Central memory CD4-positive, alpha-beta T cell (primary cell): ENCODE measurements at places on chromosomes 5 and 9.

GRCh38 chr5:179727106-179727505 lies 5.5 kb upstream of the MAML1 start:
- DNase-seq = no peak

GRCh38 chr9:127706836-127707241 lies at the start of gene CFAP157:
Gene CFAP157, plus strand, starts transcription at chr9:127706988. Its CDS starts 44 bp downstream, at chr9:127707032.
- no peak for DNase-seq

DNA sequence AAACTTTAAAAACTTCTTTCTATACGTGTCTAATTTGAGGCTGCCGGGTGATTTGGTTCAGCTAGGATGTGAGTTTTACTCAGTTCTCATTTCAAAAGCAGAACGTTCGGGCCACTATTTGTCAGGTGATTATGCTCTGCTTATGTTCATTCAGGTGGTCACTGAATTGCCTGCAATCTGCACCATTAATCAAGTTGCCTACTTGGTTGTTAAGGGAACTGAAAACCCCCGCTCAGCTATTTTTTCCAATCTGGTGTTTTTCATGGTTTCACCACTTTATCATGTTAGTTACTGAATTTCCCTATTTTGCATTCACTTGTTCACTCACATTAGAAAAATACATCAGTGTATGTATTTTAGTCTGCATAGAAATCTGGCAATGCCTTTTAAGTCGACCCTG lies 523.0 kb downstream of the CSNK1G3 start:
- DNase-seq = no peak

DNA sequence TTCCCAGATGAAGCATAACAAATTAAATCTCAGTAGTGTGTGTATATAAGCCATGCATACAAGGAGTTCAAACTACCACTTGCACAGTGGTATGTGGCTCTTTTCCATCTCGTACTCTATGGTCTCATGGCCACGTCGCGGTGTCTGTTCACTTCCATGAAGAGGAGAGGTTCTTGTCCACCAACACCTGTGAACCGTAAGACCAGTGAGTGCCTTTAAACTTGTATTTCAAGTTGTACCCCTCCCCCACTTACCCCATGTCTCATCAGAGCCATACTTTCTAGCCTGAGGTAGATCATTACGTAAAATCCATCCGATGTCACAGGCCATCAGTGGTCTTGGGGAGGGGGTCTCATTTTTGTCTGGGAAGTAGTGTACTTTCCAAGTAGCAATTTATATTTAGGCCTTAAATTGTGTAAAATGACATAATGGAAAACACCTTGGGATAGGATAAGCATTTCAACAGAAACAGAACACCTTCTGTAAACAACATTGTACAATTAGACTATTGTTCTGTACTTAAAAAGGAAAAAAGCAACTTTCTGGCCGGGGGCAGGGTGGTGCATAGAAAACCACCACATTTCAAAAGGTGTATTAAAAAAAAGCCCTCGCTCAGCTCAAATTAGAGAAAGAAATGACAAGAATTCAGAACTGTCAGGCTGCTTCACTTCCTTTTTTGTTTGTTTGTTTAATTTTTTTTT lies 163.0 kb downstream of the SMARCA2 start:
- no peak for DNase-seq

DNA sequence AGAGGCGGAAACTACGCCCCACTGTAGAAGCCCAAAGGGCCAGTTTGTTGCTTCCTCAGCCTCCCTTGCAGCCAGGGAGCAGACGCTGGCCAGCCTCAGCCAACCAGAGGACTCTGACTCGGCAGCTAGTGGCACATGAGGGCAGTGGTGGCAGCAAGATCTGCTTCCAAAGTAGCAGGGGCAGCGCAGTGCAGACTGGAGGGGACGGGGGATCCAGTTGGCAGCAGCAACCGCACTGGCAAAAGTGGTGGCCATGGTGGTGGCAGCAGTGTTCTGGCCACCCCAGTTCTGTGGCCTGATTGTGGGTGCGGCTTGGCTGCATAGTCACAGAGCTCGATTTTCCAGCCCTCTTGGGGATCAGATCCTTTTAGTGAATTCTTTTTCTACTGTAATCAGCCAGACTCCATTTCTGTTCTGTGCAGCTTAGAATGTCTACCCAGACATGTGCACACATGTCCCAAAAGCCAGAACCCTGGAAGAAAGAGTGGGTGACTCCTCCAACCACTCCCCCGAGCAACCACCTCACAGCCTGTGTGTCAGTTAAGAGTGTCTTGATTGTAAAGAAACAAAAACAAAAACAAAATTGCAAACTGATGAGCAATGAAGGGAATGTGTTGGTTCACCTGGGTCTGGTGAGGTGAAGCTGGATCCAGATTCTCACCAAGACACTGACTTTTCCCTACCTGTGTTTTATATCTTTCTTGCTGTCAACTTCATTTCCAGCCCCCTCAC lies 11.0 kb upstream of the ZBTB43 start:
- no peak for DNase-seq

DNA sequence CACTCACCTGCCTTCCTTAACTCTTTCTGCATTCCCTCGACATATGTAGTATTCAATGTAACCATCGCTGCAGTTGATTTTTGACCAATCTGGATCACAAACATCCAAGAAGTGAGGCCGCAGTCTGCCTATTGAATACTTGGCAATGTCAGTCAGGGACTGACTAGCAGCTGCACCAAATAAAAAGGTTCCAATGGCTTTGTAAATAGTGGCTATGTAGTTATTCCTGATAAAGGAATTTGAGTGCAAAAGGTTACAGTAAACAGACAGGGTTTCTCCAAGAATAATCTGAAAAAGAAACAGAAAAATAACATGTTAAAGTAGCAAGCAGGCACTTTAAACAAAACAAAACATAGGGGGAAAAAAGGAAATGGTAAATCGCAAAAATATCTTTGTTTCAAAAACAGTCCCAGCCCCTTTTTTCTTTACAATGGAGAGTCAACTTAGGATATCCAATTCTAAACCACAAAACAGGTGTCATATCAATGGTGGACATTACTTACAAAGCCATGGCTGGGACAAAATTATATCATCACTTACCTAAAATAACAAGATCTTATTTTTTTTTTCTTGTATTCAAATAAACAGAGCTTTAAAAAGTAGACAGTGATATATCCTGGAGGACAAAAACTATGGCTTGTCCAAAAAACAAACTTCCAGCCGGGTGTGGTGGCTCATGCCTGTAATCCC lies 66.8 kb downstream of the PLPP1 start:
- DNase-seq = no peak

DNA sequence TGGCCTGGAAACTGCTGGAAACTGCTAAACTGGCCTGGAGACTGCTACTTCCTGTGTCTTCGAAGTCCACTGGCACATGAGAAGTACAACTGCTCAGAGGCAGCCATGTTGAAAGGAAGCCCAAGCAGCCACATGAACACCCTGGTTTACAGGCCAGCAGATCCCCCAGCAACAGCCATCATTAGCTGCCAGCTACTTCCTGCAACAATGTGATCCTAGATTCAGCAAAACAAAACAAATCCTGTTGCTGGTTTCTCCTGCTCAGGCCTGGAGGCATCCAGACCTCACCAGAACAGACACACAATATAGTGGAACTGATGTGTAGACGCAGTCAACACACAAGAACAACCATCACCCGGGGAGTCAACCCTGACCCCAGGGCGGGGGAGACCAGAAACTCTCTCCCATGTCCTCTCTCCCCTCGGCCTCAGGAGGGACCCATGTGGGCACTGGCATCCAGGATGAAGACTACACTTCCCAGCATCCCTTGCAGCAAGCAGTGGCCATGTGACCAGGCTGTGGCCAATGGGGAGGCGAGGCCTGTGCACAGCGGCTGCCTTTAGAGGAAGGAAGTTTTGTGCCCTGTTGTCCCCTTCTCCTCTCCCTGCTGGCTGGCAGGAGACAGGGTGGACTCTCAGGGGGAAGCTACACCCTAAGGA lies 9.2 kb upstream of the LCN15 start:
- DNase-seq = no peak

DNA sequence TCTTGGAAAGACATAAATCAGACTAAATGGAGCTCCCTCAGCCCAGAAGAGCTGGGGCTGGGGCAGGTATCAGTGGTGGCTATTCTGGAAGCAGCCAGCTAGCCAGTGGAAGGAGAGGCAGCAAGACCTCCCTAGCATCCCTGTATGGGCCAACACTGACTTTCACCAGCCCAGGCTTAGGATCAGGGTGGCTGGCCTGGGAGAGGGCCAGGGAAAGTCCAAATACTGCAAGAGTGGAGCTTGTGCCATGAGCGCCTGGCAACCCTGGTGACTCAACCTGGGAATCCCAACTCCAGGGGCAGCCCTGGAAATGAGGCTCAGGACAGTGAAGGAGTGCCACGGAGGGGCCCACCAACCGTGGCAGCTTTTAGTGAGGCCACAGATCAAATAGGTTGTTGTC lies 7.6 kb upstream of the IRF1 start:
- DNase-seq = no peak

DNA sequence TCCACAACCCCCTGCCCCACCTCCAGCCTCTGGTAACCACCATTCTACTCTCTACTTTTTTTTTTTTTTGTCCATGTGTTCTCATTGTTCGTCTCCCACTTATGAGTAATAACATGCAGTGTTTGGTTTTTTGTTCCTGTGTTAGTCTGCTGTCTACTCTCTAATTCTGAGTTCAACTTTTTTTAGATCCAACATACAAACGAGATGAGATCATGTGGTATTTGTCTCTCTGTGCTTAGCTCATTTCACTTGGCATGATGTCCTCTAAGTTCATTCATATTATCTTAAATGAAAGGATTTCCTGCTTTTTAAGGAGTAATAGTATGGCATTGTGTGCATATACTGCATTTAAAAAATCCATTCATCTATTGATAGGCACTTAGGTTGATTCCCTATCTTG lies 130.9 kb downstream of the NMUR2 start:
- no peak for DNase-seq

DNA sequence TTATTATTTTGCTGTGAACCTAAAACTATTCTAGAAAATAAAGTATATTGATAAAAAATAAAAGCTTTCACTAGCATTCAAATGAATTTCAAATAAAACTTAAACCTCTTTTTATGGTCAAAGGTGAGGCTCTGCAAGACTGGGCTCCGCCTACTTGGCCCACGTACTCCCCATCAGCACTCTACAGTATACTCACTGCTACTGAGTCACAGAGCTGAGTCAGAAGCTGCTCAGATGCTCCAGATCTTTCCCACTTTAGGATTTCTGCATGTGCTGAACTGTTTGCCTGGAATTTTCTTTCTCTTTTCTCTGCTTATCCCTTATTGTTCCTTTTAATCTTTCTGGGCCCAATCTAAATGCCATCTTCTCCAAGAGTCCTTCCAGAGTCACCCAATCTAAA lies 331.9 kb upstream of the CCNG1 start:
- no peak for DNase-seq

DNA sequence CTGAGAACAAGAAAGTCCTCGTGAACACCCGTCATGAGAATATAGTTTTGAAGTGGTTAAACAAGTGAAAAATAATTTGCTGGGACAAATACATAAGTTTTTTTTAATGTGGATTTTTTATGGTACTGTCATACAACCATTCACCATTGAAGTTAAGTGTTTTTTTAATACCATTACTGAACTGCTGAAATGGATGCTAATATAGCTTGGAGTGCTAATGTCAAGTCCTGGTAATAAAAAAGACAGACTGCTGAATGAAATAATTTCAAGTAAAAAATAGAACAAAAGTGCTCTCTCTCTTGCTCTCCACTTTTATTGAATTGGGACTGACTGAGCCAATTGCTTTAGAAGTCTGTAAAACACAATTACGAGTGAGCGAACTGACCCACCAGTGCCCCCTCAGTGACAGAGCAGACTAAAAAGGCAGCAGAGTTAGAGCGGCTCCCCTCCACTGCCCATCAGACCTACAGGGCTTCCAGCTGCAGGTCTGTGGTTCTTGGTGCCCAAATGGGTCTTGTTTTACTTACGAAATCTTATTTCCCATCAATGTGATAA lies 442.5 kb downstream of the BNC2 start:
- no peak for DNase-seq

DNA sequence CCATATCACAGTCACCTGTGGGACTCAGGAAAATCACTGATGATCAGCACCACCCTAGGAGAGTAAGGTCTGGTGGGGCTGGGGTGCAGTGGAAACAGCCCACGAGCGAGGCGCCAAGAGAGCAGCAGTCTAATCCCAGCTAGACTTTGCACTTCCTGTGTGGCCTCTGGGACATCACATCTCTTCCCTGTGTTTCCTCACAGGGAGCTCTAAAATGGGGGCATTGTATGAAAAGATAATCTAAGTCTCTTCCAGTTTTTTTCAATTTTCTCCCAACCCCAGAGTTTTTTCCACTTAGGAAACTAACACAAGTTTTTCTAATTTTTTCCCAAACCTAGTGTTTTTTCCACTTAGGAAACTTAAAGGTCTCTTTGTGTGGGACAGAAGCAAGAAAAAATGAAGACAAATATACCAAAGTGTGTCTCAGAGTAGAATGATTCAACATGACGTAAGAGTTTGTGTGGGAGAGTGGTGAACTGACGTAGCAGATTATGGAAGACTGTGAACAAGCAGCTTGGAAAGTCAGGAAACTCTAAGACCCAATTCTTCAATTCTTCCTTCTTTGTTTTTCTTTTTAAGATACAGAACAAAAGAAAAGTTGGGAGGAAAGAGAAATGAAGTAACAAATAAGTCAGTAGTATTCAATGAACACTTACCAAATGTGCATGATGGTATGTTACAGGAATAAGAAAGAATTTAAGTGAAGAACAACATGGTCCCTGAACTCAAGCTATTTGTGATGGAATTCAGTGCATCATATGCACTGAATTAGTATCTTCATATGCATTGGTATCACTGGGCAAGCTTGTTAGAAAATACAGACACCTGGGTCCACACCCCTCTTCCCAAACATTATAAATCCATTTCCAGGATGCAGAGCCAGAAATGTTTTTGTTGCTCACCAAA lies 51.3 kb downstream of the LHFPL2 start:
- no peak for DNase-seq

GRCh38 chr9:91488341-91488740 lies 64.7 kb upstream of the NFIL3 start:
- DNase-seq = no peak

- no peak for DNase-seq
Observed at GRCh38 chr5:114316167-114316566, 45.7 kb upstream of the KCNN2 start.

- DNase-seq = no peak
Observed at GRCh38 chr5:80036615-80037014, 1.5 kb downstream of the THBS4 start.

GRCh38 chr9:134611046-134611445 lies 30.6 kb upstream of the COL5A1 start:
- no peak for DNase-seq
